ENCODE measurements at places on chromosomes 11 and 22.

GRCh38 chr22:17140022-17140421, 18.9 kb upstream of the TMEM121B start:
- no peak for DNase-seq

GRCh38 chr11:23078289-23078971, 218.2 kb upstream of the CCDC179 start:
- DNase-seq = no peak

GRCh38 chr11:4084406-4085125, 10.0 kb upstream of the RRM1 start:
- DNase-seq = no peak

DNA sequence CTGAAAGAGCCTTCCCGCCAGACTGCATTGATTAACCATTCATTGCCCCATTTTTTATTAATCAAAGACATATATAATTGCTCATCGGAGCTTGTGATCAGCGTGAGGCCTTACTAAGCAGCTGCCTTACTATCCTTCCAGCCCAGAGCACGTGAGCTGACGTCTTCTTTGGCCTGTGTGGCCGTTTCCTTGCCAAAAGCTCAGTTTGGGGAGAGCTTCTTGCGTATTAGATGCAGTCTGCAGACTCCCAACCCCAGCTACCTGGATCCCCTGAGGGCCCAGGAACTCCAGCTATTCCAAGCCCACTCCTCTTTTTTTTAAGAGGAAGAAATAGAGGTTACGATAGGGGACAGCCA, 784 bp upstream of the SLC43A3 start:
- no peak for DNase-seq

GRCh38 chr22:28406246-28406645, 273.4 kb downstream of the TTC28 start:
- no peak for DNase-seq

- no peak for DNase-seq
Observed at GRCh38 chr11:1305501-1306056, 3.9 kb downstream of the TOLLIP start.

All from GM12878 (cell line).